Stimulated activated CD4-positive, alpha-beta T cell treated with anti-CD3 and anti-CD28 coated beads, Interleukin-12 subunit alpha, Interleukin-12 subunit beta, amount 100 ng/mL, for 24 hours (primary cell): ENCODE measurements at places on chromosomes 12 and 14.

- no peak for DNase-seq
Measured at GRCh38 chr12:50514526-50515276, 9.9 kb downstream of the DIP2B start.

DNA sequence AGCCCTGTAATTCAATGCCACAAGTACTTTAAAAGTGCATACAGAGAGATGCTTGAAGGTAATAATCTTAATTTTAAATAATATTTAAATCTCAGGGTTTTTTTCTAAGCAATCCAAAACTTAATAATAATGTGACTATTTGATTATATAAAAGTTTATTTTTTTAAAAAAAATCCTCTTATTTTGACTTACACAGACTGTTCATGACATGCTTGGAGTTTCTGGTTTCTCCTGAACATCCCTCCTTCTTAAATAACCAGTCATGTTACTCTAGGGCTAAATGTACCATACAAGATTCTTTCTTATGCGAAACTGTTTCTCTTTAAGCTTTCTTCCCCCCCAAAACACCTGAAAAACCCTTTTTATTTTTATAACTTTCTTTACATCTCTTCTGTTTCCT, 58.2 kb upstream of the SLC2A13 start:
- no peak for DNase-seq

- DNase-seq: no peak
Measured at GRCh38 chr12:84183576-84183975, 729.0 kb downstream of the SLC6A15 start.

- DNase-seq: no peak
Measured at GRCh38 chr12:47891356-47891755, 13.4 kb downstream of the VDR start.

GRCh38 chr14:54301359-54301758, 95.4 kb upstream of the CDKN3 start:
- no peak for DNase-seq

DNA sequence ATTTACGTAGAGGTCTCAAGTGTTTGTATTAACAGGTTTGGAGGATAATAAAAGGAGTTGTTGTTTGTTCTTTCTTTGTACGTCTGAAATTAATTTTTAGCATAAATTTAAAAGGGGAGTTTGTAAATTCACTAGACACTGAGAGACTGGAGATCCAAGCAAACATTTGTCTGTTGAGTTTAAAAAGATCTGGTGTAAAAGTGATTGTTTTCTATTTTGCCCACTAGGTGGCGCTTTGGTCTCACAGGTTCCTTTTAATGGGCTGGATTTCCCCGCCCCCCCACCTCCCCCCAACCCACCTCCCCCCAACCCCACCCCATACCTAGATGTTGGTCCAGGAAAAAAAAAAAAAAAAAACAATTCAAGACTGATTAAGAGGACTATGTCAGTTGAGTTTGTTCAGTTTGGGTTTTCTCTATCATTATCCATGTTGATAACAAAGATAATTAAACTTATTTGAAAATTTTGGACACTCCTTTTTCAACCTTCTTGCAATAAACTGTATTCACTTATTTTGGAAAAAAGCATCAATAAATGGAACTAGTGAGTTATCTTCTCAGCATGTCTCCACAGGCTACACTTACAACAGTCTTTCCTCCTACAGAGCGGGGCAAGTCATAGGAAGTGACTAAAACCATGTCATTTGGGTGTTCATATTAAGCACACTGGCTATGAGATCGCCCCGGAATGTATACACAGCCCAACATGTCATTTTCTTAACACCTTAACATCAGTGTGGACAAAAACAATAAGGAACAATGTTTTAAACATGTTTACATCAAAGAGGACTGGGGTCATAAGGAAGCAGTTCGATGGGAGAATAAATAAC, 841.1 kb downstream of the NRXN3 start:
- DNase-seq: no peak

DNA sequence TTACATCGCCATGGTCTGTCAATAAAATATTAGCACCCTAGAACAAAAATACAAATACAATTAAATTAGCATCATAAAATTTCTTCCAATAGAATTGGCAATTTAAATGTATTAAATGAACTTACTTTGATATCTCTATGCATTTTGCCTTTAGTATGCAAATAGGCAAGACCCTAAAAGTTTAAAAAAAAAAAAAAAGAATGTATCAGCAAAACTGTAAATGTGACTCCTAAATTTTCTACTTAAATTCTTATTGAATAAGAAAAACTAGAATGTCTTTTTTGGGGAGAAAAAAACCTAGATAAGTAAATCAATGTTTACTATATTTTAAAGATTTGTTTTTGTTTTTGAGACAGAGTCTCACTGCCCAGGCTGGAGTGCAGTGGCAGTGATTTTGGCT, 56.2 kb downstream of the MAP4K5 start:
- DNase-seq: no peak

GRCh38 chr12:64891629-64892028, 67.2 kb downstream of the TBC1D30 start:
- no peak for DNase-seq

- DNase-seq: no peak
Measured at GRCh38 chr14:81066672-81067071, 111.3 kb downstream of the TSHR start.

GRCh38 chr12:45878630-45879255, 111.6 kb downstream of the SCAF11 start:
- DNase-seq: no peak

- DNase-seq: no peak
Measured at GRCh38 chr14:55502746-55503284, 62.4 kb upstream of the TBPL2 start.

DNA sequence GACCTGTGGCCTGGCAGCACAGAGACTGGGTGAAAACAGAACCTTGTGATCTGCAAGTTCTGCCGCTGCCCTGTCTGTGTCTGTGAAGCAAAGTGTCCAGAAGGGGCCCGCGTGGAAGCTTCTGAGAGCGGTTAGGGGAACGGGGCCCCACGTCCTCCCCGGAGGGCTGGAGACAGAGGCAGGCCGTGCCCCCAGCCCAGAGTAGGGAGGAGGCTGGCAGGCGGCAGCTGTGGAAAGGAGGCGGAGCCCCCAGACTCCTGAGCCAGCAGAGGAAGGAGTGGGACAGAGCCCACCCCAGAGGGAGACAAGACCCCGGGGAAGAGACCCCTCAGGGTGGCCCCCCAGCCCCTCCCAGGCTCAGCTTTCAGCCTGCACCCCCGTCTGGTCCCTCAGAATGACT, 49.0 kb downstream of the GALNT9 start:
- DNase-seq: no peak

DNA sequence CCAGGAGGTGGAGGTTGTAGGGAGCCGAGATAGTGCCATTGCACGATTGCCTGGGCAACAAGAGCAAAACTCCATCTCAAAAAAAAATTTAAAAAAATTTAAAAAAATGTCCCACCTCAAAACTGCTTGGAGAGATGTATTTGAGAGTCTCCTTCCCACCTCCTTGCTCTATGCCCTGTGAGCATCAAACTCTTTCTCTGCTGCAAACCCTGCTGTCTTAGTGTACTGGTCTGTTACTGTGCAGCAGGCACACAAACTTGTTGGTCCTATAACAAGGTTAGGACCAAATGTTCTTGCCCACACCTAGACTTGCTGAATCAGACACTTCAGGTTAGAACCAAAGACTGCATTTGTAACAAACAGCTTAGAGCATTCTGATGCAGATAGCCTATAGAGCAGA, 153.5 kb upstream of the FUT8 start:
- no peak for DNase-seq

- no peak for DNase-seq
Measured at GRCh38 chr12:110235383-110235782, 45.7 kb upstream of the ATP2A2 start.

GRCh38 chr12:49666176-49666575, 41.0 kb downstream of the FMNL3 start:
- DNase-seq: no peak

DNA sequence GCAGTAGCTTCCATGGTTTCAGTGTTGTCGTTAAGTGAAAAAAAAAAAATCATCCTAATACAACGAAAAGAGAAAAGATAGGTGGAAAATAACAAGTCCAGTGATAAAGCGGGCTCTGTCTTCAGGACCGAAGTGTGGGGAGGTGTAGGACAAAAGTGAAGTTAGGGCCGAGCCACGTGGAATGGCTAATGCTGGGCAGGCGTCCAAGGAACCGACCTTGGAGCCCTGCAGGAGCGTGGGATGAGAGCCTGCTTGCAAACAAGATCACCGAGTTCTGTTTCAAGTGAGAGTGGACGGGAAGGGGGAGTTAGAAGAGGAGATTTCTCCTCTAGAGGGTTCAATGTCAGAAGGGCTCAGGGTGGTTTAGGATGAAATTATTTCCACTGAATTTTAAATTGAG, 22.2 kb downstream of the A2ML1 start:
- DNase-seq: no peak

GRCh38 chr12:111443586-111443985, 37.9 kb downstream of the SH2B3 start:
- no peak for DNase-seq

GRCh38 chr14:99552572-99553216, 51.3 kb downstream of the CCDC85C start:
- DNase-seq: no peak

DNA sequence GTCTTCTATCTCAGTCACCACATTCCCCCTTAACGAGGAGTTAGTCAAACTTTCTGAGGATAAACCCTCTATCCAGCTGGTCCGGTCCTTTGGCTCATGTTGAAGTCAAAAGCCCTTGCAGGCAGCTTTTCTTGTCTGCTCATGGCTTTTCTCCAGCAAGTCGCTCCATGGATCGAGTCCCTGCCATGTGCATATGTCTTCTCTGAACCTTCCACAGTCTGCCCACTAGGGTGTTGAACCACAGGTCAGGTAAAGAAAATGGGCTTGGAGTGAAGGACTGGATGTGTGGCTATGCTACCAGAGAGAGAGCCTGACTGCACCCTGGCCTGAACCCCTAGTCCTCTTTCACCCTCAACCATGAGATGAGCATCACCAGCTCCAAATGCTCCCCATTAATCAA, 22.8 kb downstream of the C14orf132 start:
- DNase-seq: no peak
